T-helper 2 cell (primary cell): ENCODE measurements at places on chromosomes 11 and 22.

DNA sequence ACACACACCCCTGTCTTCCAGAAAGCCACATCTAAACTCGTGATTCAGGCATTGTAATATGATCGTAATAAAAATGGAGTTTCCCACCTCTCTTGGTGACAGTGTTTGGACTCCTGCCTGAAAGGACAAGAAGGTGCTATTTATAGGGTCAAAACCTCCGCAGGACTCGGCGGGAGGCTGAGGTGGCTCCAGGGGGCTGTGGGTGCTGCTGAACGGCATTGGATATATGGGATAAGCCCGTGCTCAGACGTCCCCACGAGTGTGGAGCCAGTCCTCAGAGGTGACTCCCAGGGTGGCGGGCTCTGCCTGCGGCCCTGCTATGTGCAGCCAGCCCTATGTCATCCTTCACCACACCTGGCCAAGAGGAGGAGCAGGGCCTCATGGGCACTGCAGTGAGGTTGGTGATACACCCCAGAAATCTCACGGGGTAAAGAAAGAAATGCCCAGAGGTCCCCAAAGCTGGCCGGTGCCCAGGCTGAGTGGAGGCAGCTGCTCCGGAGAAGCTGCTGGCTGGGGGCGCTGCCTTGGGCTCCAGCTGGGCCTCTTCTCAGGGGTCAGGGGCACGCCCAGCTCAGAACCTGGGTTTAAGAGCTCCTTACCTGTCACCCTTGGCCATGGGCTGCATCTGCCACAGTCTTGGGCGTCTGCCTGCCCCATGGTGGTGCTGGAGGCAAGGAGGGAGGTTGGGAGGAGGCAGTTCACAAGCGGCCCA lies 5.1 kb upstream of the OSBPL5 start:
- DNase-seq = no peak

- DNase-seq = no peak
Measured at GRCh38 chr11:8989453-8989852, 14.3 kb downstream of the NRIP3 start.

DNA sequence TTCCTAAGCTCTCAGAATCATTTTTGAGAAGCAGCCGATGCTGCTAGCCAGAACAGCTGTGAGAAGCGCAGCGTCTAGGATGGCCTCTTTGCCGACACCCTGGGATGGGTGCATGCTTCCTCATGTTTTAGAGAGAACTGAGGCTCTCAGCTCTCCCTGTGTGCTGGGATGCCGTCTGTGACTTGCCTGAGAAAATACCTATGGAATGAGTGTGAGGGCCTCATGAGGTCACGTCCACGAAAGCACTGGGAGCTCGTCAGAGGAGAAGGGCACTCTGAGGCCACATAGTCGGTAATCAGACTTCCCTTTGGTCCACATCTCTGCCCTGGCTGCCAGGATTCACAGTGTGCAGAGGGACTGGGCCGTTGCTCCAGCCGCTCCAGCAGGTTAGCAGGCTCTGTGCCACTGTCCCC lies 54.7 kb downstream of the MICAL3 start:
- DNase-seq = no peak

DNA sequence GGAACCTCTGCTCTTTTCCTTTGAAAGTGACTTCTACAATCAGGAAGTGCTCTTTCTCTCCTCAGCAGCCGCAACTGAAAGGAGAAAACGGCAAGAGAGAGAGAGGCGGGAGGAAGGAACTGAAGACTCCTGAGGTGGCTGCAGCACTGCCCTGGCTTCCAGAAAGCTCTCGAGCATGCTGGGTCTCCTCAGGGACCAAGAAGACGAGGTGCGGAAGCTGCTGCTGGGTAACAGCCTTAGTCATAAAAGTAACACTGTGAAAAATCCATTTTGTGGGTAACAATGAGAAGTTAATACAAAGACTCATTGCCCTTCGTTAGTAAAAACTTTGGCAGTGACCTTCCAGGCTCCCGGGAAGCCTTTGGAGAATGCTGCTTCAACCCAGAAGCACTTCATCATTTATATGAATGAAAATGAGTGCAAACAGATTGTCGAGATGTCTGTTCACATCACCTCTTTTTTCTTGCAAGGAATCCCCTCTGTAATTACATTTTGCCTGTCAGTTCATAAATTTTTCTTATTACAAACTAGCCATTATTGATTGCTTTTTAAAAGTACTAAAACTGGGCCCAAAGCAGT lies 473.4 kb downstream of the SOX6 start:
- DNase-seq = no peak

GRCh38 chr11:100004541-100004940 lies 682.5 kb upstream of the ARHGAP42 start:
- DNase-seq = no peak

DNA sequence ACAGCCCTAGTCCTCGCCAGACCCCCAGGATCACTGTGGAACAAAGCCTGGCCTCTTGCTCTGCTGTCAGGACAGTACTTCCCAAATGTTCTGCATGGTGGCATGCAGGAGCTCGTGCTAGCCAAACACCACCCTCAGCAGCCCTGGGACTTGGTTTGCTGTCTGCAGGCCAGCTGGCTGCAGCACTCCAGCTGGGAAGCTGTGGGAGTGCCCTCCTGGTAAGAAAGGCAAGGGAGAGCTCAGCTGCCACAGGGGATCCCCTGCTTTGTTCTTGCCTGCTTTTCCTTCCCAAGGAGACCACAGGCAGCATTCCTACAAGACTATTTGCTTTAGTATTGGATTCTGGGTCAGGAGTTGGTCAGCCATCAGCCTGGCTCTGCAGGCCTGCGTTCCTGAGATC lies 27.9 kb downstream of the TCIRG1 start:
- DNase-seq = no peak

DNA sequence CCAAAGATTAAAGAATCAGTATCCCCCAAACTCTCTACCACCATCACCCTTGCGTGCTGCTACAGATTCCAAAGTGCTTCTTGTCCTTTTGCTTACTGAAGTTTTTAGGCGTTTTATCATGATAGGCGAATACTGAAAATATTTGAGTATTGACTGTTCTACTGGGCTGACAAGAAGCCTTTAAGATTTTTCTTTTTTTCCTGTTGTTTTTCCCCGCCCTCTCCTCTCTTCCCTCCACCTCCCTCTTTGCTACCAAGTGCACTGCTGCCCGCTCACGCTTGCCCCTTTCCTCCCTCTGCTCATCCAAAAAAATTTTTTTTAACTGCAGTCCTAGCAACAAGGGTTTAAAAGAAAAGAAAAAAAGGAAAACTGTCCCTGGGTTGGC lies 679 bp downstream of the SPCS2 start:
- no peak for DNase-seq

DNA sequence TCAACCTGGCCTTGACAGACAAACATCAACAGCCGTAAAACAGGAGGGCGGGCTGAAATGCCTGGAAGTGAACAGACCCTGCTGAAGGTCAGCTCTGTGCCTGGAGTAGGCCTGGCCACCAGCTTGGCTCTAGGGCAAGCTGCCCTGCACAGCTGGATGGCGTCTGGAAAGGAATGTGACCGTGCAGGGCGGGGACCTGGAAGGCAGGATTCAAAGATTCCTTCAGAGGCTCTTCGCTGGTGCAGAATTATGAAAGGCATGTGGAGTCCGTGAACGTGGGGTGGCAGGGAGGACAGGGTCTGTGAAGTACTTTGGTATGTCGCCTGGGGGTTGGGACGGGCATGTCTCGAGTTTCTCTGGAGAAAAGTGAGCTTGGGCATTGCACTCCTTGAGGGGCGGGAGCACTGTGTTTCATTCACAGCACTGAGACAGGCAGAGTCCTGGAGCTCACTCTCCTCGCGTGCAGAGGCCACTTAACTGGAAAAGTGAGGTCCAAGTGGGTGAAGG lies 1.5 kb downstream of the EHD1 start:
- DNase-seq = no peak

DNA sequence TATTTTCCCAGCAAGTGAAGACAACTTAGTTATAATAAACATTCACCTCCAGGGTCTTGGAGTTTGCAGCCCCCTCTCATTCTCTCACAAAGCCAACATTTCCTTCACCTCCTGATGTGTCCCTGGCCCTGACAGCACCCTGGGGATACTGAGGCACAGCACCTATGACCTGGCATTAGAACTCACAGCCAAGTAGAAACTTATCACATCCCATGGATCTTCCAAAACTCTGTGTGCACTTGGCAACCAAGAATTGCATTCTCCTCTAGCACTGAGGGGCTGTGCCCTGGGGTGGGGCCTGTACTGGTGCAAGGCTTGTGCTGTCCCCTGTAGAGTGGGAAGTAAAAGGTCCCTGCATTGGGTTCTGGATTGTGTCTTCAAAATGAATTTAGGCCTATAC lies 116.7 kb upstream of the IGLL5 start:
- no peak for DNase-seq

DNA sequence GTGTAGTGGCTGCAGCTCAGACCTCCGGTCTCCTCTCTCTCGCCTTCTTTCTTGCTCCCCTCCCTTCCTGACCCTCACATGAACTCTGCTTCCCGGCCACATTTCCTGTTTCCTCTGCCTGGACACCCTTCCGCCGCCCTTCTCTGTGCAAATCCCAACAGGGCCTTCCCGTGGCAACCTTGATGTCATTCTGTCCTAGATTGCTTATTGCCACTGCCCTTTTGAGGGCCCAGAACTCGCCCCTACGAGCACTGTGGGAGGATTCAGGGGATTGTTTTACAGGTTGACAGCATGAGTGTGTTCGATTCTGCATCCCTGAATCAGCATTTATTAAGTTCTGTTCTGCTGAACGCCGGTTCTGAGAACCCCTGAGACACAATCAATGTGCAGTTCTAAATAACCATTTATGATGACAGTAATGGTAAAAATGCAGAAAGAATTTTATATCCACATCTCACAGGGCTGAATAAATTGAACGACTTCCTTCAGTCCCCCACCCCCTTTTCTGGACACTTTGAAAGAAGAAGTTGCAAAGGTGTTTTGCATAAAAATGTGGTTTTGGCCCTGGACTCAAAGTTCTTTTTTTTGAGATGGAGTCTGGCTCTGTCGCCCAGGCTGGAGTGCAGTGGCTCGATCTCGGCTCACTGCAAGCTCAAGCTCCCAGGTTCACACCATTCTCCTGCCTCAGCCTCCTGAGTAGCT lies 6.4 kb downstream of the BATF2 start:
- DNase-seq = no peak

- no peak for DNase-seq
Measured at GRCh38 chr11:117072517-117073461, 25.4 kb downstream of the SIK3 start.

DNA sequence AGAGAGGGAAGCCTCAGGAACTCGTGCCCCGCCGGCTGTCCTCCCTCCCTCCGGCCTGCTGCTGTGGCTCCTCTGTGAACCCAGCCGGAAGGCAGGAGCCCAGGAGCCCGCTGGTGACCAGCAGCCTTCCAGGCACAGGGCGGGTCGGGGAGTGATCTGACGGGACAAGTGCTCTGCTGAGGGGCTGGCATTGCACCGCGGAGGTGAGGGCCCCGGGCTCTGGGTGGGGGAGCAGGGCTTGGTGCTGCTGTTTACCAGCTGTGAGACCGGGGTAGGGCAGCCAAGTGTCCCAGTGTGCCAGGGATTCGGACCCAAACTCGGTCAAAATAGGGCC lies 53.3 kb downstream of the FLRT1 start:
- no peak for DNase-seq

GRCh38 chr11:66432597-66432996 lies 6.1 kb downstream of the MRPL11 start:
- no peak for DNase-seq

GRCh38 chr11:87870086-87870485 lies 305.2 kb downstream of the RAB38 start:
- no peak for DNase-seq
